ENCODE measurements at places on chromosomes 7 and 10.

GRCh38 chr10:125774581-125775191 is 935 bp downstream of the MMP21 start:
- no peak overlapping the region for H3K27ac ChIP-seq
- H3K4me3 ChIP-seq: no peak overlapping the region
- no peak for DNase-seq
- peaks cover 3% of the 10 kb centered on the region for H3K27me3 ChIP-seq
- H3K4me1 ChIP-seq: no peaks in the 10 kb centered on the region
- H3K36me3 ChIP-seq: no peaks in the 10 kb centered on the region

DNA sequence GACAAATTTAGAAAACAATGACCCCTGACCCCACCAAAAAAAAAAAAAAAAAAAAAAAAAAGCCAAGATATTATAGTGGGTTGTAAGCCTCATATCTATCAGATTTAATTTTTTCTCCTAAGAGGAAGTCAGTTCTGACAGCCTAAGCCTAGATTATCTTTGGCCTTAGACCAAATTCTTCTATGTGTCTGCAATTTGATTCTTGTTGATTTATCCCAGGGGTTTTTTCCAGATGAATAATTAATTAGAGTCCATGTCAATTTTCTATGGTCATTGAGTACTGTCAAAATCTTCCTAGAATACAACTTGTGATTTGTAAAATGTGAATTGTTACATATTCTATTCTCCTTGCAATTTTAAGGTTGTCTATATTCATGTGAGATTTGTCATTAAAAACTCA is 151.6 kb upstream of the CACNA2D1 start:
- H3K27me3 ChIP-seq: no peaks in the 10 kb centered on the region
- no peak overlapping the region for H3K27ac ChIP-seq
- H3K4me3 ChIP-seq: no peak overlapping the region
- H3K4me1 ChIP-seq: no peaks in the 10 kb centered on the region
- no peaks in the 10 kb centered on the region for H3K36me3 ChIP-seq
- DNase-seq: no peak

DNA sequence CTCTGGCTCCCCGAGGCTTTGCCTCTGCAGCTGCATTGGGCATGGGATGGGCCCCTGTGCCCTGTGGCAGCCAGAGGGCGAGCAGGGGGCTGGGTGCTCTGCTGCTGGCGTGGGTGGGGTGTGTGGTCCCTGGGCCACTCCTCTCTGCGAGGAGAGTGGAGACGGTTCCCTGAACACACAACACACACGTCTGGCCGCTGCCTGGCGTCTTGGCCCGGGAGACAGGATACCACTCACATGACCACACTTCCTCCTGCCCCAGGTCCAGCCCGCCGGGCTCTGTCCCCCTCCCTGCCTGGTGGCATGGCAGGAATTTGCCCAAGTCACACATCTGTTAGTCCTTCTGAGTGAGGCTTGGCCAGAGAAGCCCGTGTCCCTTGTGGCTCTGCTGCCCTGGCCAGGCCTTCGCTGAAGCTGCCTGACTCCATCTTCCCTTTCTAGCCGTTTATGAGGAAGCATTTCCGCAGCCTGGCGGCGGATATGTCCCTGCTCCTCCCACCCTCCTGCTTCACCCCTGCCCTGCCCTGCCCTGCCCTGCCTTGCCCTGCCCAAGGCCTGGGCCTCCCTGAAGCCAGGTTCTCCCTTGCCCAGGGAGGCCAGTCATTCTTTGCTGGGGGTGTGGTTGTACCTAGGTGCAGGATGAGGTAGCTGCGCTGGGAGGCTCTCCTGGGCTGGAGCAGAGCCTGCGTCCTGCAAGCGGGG is 3.0 kb downstream of the BRI3 start:
- peaks cover 53% of the 10 kb centered on the region for H3K4me1 ChIP-seq
- H3K27ac ChIP-seq: peak overlapping the region; percentile 99
- H3K36me3 ChIP-seq: no peaks in the 10 kb centered on the region
- no peaks in the 10 kb centered on the region for H3K27me3 ChIP-seq
- H3K4me3 ChIP-seq: peak overlapping the region; percentile 98
- DNase-seq: peak; percentile 57

DNA sequence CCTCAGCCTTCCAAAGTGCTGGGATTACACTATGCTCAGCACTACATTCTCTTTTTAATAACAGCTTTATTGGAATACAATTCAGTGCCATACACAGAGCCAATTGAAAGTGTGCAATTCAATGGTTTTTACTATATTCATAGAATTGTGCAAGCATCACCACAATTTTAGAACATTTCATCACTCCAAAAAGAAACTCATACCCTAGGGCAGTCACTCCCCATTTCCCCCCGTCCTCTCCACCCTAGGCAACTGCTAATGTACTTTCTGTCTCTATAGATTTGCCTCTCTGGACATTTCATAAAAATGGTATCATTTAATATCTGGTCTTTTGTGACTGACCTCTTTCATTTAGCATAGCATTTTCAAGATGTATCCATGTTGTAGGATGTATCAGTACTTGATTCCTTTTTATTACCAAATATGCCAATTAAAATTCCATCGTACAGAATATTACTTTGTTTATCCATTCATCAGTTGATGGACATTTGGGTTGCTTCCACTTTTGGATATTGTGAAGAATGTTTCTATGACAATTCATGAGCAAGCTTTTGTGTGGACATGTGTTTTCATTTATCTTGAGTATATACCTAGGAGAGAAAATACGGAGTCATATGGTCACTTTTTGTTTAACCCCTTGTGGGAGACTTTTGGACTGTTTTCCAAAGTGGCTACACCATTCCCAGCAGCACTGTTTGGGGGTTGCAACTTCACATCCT is 6.3 kb upstream of the XPNPEP1 start:
- H3K27me3 ChIP-seq: no peaks in the 10 kb centered on the region
- DNase-seq: no peak
- H3K27ac ChIP-seq: no peak overlapping the region
- H3K4me1 ChIP-seq: no peaks in the 10 kb centered on the region
- H3K4me3 ChIP-seq: no peak overlapping the region

DNA sequence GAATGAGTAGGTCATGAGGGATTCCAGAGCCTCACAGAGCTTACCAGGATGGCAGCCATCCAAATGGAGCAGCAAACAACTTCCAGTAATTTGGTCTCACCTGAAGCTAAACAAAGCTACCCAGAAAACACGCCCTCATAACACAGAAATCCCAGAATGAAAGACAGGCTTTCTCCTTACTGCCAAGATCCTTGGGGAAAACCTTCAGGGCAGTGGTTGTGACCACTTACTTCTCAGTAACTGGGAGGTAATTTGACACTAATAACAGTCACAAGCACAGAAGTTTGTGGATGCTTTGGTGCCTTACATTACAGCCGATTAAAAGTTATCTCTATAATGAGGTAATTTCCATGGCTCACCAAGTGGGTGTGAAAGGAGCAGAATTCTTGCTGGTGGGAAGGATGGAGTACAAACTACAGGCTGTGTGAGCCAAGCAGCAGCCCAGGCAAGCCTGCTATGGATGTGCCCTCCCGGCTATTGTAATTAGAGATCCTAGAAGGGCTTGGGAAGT is 10.4 kb downstream of the WDR91 start:
- no peak overlapping the region for H3K27ac ChIP-seq
- no peaks in the 10 kb centered on the region for H3K27me3 ChIP-seq
- H3K4me3 ChIP-seq: no peak overlapping the region

- H3K27me3 ChIP-seq: no peaks in the 10 kb centered on the region
- no peaks in the 10 kb centered on the region for H3K4me1 ChIP-seq
- H3K27ac ChIP-seq: no peak overlapping the region
- no peak overlapping the region for H3K4me3 ChIP-seq
- no peak for DNase-seq
Observed at GRCh38 chr7:16114633-16115032, 306.7 kb downstream of the CRPPA start.

GRCh38 chr7:45143616-45144015 is 14.0 kb upstream of the RAMP3 start:
- no peak for DNase-seq
- H3K36me3 ChIP-seq: no peaks in the 10 kb centered on the region
- no peak overlapping the region for H3K27ac ChIP-seq
- H3K4me1 ChIP-seq: no peaks in the 10 kb centered on the region
- H3K4me3 ChIP-seq: no peak overlapping the region

- H3K36me3 ChIP-seq: no peaks in the 10 kb centered on the region
- H3K4me1 ChIP-seq: no peaks in the 10 kb centered on the region
- no peak overlapping the region for H3K27ac ChIP-seq
Observed at GRCh38 chr10:56880606-56881005, 519.5 kb upstream of the ZWINT start.

DNA sequence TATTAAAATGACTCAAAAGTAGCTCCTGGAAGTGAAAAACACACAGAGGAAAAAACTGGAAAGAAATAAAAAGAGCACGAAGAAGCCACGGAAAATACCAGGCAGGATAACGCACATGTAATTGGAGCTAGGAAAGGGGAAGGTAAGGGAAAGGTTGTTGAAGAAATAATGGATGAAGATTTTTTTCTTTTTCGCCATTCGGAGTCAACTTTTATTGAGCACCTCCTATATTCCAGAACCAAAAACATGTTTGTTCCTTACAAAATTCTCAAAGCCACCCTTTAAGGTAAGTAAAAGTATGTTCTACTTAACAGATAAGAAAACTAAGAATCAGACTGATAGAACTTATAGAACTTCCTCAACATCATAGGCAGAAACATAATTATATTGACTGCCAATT is 32.8 kb upstream of the PTPRN2 start:
- no peak overlapping the region for H3K4me3 ChIP-seq
- H3K4me1 ChIP-seq: no peaks in the 10 kb centered on the region
- no peak for DNase-seq
- no peaks in the 10 kb centered on the region for H3K36me3 ChIP-seq
- no peaks in the 10 kb centered on the region for H3K27me3 ChIP-seq
- H3K27ac ChIP-seq: no peak overlapping the region

GRCh38 chr7:128108129-128108528 is 76.9 kb upstream of the LRRC4 start:
- no peaks in the 10 kb centered on the region for H3K27me3 ChIP-seq
- DNase-seq: no peak
- H3K4me1 ChIP-seq: peaks cover 9% of the 10 kb centered on the region
- no peak overlapping the region for H3K4me3 ChIP-seq
- no peaks in the 10 kb centered on the region for H3K36me3 ChIP-seq

GRCh38 chr10:80555415-80555814 is 17.7 kb downstream of the SH2D4B start:
- no peak overlapping the region for H3K27ac ChIP-seq
- no peak for DNase-seq
- H3K27me3 ChIP-seq: no peaks in the 10 kb centered on the region
- H3K4me3 ChIP-seq: no peak overlapping the region

DNA sequence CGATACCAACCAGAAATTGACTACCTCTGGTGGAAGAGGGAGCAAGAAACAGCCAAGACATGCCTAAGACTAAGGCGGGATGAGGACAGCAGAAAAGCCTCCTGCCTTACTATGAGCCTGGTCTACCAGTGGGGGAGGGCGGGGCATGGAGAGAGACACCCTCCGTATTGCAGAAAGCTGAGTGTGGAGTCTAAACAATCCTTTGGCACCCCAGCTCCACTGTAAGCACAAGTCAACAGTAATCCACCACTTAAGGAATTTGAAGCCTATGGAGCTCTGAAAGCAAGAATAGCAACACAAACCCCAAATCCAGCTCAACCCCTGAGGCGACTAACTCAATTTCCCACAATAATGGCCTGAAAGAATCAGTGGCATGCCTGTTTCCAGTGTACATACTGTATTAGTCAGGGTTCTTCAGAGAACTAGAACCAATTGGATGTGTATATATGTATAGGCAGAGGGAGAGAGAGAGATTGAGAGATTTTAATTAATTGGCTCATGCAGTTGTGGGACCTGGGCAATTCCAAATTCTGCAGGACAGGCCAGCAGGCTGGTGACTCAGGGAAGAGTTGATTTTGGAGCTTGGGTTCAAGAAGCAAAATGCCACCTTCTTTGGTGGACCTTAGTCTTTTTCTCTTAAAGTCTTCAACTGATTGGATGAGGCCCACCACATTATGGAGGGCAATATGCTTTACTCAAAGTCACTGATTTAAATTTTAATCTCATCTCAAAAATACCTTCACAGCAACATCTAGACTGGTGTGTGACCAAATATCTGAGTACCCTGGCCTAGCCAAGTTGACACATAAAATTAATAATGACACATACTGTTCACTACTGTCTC is 13.5 kb downstream of the PPIF start:
- DNase-seq: no peak
- H3K4me3 ChIP-seq: no peak overlapping the region
- no peak overlapping the region for H3K27ac ChIP-seq
- H3K27me3 ChIP-seq: no peaks in the 10 kb centered on the region
- no peaks in the 10 kb centered on the region for H3K4me1 ChIP-seq
- peaks cover 22% of the 10 kb centered on the region for H3K36me3 ChIP-seq

DNA sequence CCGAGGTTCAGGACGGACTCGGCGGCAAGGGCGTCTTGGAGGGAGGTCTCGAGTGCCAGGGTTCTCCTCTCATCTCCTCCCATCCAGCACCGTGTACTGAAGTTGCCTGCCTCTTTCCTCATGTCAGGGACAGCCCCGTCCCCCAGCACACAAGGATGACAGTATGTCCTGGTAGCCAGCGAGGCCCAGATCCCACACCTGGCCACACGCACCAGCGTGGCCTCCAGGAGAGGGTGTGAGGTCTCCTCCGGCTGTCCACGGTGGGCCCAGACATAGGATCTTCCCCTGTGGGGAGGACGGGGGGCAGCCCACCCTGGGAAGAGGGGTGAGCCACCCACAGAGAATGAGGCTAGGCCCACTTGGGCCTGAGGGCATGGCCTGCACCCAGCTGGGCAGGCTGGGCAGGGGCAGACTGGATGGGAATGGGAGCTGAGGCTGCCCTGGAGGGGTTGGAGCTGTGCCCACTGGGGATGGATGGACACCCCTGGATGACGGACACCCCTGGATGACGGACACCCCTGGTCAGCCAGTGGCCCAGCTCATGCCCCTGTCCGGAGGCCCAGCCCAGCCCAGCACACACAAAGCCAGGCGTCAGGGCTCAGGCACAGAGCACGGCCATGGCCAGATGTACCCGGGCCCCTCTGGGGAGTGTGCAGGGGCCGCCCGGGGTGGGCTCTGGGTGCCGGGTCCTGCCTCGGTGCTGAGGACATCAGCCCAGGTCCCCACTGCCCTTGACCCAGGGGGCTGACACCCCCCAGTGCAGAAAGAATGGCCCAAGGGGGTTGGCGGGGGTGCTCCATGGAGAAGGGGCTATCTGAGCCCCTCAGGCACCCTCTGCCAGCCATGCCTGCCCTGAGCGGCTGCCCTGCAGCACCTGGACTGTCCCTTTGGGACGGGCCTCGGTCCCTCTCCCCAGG is 30.9 kb upstream of the CFAP46 start:
- H3K4me3 ChIP-seq: no peak overlapping the region
- no peak for DNase-seq
- no peak overlapping the region for H3K27ac ChIP-seq
- H3K36me3 ChIP-seq: no peaks in the 10 kb centered on the region
- H3K4me1 ChIP-seq: no peaks in the 10 kb centered on the region
- H3K27me3 ChIP-seq: no peaks in the 10 kb centered on the region

GRCh38 chr7:146956321-146956720 is 839.7 kb downstream of the CNTNAP2 start:
- no peak for DNase-seq
- no peaks in the 10 kb centered on the region for H3K36me3 ChIP-seq
- H3K4me3 ChIP-seq: no peak overlapping the region
- no peak overlapping the region for H3K27ac ChIP-seq
- H3K4me1 ChIP-seq: no peaks in the 10 kb centered on the region
- H3K27me3 ChIP-seq: no peaks in the 10 kb centered on the region

Measured in tibial nerve (tissue), 4 donors.